ENCODE measurements at places on chromosomes 1 and 21.

GRCh38 chr21:14070968-14071367, 139.8 kb downstream of the LIPI start:
- no peak for DNase-seq

DNA sequence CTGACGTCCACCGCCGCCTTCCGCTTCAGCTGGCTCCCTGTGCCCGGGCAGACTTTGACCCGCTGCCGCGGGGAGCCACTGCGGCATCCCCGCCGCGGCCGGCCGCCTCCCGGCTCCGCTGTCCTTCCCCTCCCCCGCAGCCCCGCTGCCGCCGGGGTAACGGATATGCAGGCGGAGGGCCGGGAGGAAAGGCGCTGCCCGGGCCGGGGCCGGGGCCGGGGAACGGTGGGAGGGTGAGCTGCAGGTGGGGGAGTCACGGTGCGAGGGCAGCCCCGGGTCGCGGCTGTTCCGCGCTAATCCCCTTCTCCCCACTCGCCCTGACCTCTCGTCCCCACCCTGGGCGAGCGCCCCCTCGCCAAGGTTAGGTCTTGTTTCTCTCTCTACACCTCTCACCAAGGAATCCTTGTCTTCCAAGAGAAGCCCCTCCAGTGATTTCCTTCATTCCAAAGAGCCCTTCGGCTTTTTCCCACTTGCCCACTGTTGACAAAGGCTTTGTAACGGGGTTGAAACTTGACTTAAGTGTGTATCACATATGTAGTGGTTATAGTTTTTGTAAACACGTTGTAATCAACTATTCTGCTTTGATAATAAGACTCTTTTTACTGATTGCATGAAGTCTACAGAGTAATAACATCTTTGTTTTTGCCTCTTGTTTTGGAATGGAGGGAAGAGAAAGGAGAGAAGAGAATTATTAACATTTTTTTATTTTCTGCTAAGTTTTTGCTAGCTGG, 669 bp downstream of the XPR1 start:
- DNase-seq = no peak

DNA sequence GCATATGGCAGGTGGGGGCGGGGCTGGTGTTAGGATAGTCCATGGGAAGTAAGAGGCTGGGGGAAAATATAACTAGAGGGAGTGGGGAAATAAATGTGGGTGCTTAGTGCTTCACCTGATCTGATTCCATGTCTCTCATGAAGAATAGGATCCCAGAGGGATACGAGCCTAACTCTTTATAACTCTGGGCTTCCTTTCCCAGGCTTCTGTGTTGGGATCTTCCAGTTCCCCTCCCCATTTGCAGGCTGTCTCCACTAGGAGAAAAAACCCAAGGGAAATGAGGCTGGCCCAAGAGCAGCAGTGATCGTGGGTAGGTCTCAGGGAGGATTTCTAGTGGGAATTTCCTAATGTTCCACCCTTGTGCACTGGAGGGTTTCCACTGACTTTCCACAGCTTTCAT, 1.6 kb downstream of the KCNJ9 start:
- DNase-seq = no peak

- DNase-seq = no peak
These were observed 94.7 kb upstream of the SMYD2 start for GRCh38 chr1:214186103-214186824.

DNA sequence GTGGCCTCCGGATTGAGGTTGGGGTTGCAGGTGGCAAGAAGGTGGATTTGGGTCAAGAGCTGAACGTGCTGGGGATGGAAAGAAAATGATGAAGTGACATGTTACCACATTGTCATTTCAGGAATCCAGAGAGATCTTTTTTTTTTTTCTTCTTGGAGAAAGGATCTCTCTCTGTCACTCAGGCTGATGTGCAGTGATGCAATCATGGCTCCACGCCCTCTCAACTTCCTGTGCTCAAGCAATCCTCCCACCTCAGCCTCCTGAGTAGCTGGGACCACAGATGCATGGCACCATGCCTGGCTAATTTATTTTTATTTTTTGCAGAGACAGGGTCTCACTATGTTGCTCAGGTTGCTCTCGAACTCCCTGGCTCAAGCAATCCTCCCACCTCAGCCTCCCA, 80.6 kb downstream of the GON4L start:
- DNase-seq = no peak

- DNase-seq = no peak
These were observed 40.7 kb downstream of the PLEKHA6 start for GRCh38 chr1:204319027-204319426.

DNA sequence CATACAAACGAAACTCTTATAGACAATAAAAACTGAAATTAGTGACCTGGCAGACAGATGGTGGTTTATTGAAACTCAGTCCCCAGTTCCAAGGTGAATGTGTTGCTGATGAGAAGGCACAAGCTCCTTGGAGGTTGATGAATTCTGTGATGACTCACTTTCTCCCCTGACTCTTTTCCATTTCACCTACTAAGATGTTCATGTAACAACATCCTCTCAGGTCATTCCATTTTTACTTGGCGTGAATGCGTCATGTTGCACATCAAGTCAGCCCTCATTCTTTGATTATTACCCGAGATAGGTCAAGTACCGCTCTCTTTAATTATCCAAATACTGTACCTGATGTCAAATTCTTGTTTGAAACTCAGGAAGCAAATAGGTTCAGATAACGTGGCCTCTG, 10.1 kb upstream of the IL10RB start:
- DNase-seq = no peak

GRCh38 chr1:220335668-220336067, 63.4 kb upstream of the RAB3GAP2 start:
- no peak for DNase-seq

GRCh38 chr1:234745844-234746797, 136.1 kb upstream of the IRF2BP2 start:
- no peak for DNase-seq

DNA sequence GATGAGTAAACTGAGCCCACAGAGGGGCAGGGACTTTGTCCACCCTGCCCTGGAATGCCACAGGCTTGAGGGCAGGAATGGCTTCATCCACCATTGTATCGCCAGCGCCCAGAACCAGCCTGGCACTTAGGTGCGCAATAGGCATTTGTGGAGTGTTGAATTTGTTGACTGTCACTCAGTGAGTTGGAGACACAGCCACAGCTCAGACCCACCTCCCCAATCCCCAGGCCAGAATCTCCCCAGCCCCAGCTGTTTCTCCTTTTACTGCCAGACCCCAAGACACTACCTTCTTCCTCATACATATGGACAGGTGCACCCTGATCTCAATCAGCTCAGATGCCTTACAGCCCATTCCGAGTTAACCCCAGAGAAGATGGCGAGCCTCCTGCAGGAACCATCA, 674.5 kb downstream of the MATN1 start:
- DNase-seq = no peak

GRCh38 chr1:114238053-114238452, 84.4 kb upstream of the SYT6 start:
- DNase-seq = no peak

DNA sequence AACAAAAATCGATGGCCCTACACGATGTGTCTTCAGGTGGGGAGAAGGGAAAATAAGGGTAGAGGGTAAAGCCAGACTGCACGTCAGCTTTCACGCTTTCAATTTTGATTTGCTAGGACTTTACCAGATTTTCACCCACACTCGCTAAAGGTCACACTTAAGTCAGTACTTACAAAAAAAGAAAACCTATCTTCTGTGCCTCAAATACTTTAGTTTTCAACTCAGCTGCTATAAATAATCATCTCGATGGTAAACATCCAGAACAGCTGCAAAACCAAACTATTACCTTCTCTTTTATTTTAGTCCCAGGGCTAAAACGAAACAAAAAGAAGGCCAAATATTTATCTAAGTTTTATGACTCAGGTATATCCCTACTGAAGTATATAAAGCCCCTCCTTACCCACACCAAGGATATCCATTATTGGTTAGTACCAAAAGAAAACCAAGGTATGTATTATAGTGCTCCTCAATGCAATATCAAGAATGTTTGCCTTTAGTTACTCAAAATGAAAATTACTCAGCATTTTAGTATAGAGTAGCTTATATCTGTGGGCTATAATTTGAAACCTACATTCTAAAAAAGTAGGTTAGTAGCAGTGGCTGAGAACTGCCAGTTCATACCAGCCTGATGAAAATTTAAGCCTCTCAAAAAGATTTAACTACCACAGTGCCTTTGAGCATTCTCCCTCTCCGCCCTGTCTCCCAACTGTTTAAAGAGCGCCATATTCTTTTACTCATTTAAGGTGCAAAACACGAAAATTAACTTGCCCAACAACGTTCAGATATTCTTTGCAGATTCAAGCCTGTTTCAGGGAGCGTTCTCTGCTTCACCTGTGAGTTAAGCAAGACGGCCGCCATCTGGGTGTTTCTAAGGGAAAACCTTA, 1.5 kb downstream of the CSDE1 start:
- no peak for DNase-seq

GRCh38 chr1:52296345-52296744, 69.7 kb downstream of the CC2D1B start:
- DNase-seq = peak; percentile 77

- no peak for DNase-seq
These were observed 11.1 kb downstream of the TNNI3K start for GRCh38 chr1:74246315-74246714.

- DNase-seq = no peak
These were observed 28.3 kb downstream of the PDE4B start for GRCh38 chr1:65820983-65821382.

GRCh38 chr1:30816211-30817076, 58.9 kb upstream of the LAPTM5 start:
- no peak for DNase-seq

GRCh38 chr1:234427950-234428646, 50.9 kb downstream of the TARBP1 start:
- DNase-seq = no peak

- DNase-seq = no peak
These were observed 49.9 kb upstream of the EDN2 start for GRCh38 chr1:41534181-41535076.

GRCh38 chr1:200435200-200435780, 25.5 kb upstream of the ZNF281 start:
- DNase-seq = no peak

GRCh38 chr1:23177438-23178380, 9.1 kb upstream of the LUZP1 start:
- DNase-seq = no peak

- no peak for DNase-seq
These were observed 14.5 kb upstream of the RNF187 start for GRCh38 chr1:228472655-228473054.

DNA sequence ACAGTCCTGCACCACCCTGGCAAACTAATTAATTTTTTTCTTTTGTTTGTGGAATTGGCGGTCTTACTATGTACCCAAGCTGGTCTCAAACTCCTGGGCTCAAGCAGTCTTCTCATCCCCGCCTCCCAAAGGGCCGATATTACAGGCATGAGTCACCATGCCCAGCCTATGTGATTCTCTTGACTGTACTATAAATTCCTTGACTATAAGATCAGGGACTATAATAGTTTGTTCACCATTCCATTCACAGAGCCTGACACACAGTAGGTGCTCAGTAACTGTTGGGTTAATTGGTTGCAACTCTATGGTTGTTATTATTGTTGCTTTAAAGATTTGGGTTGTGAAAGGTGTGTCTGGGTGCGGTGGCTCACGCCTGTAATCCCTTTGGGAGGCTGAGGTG, 17.2 kb downstream of the DAP3 start:
- no peak for DNase-seq

DNA sequence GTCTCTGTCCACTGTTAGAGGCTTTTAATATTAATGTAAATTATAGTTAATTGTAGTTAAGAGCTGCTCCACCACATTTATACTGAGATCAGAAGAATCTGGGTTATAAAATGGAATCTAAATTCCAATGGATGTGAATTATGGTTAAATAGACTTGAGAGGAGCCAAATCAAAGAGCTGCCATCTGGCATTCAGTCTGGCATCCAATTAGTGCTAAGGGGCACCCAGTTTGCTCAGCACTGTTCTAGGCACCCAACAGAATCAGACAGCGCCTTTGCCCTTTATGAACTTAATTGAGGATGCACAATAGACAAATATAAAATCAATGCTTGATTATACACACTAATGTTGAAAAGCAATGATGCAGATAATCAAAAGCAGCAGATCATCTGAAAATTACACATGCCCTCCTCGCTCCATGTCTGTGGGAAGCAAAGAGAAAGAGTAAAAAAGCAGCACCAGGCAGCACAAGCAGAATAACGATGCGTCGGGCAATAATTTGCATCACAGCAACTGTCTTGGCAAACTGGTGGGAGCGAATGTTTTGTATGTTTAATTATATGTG, 310.1 kb downstream of the BRINP2 start:
- DNase-seq = no peak

- DNase-seq = no peak
These were observed 43.4 kb upstream of the SLC25A33 start for GRCh38 chr1:9495854-9496374.

DNA sequence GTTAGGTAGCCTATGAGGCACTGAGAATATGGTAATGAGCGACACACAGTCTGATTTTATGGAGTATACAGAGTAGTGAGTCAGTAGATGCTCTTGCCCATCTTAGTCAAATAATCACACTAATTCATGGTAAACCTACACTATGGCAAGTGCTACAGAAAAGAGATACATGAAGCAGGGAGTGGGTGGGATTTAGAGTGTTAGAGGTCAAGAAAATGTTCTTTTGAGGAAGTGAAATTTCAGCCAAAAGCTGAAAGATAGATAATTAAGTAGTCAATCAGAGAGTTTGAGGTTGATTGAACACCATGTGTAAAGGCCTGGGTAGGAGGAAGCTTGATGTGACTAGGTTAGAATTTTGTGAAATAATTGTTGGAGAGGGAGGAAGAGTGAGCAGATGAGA, 14.7 kb downstream of the MDM4 start:
- DNase-seq = no peak

DNA sequence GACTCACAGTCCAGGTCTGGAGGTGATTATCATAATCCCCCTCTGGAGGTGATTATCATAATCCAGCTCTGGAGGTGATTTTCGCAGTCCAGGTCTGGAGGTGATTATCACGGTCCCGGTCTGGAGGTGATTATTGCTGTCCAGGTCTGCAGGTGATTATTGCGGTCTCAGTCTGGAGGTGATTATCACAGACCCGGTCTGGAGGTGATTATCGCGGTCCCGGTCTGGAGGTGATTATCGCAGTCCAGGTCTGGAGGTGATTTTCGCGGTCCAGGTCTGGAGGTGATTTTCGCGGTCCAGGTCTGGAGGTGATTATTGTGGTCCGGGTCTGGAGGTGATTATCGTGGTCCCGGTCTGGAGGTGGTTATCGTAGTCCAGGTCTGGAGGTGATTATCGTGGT, 76.6 kb downstream of the SDCCAG8 start:
- no peak for DNase-seq

DNA sequence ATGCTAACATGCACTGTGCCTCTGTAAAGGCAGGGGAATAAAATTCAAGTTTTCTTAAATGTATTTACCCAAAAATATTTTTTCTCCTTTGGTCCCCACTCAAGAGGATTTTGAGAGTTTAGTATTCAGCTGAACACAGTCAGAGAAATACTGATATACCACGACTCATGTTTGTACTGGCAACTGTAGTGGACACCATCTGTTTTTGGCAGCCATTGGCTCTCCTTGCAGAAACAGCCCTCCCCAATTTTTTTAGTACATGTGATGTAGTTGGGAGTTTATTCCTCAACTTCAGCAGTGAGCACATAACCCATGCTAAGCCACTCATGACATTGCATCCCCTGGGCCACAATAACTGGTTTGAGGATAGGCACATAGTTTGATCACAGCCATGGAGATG, 154.8 kb upstream of the POU3F1 start:
- DNase-seq = no peak

GRCh38 chr1:156951371-156951770, 30.9 kb downstream of the LRRC71 start:
- DNase-seq = no peak

- no peak for DNase-seq
These were observed 190.5 kb downstream of the TOMM20 start for GRCh38 chr1:234938135-234938534.
